Skeletal muscle cell (primary cell): ENCODE measurements at places on chromosomes 12 and 14.

- DNase-seq = peak; percentile 57
Measured at GRCh38 chr12:32502693-32503502, 103.5 kb downstream of the FGD4 start.

- no peak for DNase-seq
Measured at GRCh38 chr14:98200601-98201000, 1071.4 kb downstream of the BCL11B start.

DNA sequence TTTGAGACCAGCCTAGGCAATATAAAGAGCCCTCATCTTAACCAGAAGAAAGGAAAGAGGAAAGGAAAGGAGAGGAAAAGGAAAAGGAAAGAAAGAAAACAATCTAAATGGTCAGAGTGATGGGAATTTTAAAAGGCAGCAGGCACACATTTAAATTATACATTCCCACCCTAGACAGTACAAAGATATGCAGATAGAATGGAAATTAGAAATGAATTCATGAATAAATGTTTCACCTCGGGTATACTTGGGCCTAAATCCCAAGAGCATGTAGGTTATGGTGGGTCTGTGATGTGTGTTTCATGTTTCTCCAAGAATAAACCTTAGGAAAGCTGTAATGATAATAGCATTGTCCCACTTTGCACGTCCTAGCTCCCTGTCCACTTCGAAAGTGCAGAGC is 104.6 kb upstream of the SLCO1C1 start:
- DNase-seq = no peak

- DNase-seq = peak; percentile 75
Measured at GRCh38 chr14:70888681-70889175, 18.5 kb upstream of the PCNX1 start.

DNA sequence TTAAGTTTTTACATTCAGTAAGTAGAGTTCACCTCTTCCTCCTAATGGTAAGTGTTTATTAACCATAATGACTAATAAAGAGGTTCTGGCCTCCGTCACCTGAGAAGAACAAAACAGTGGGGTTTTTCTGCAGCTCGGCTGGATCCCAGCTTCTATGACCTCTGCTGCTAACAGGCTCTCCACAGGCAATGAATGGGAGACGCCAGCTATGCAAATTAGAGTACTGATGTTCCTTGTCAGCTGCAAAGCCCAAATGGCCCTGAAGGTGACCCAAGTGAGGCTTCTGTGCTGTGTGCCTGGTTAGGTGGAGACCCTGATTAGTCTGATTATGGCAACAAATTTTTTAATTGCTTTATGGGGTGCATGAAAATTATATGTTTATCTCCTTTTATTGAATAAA is 218.1 kb downstream of the APAF1 start:
- DNase-seq = no peak

- no peak for DNase-seq
Measured at GRCh38 chr12:74620921-74621320, 83.3 kb downstream of the ATXN7L3B start.

DNA sequence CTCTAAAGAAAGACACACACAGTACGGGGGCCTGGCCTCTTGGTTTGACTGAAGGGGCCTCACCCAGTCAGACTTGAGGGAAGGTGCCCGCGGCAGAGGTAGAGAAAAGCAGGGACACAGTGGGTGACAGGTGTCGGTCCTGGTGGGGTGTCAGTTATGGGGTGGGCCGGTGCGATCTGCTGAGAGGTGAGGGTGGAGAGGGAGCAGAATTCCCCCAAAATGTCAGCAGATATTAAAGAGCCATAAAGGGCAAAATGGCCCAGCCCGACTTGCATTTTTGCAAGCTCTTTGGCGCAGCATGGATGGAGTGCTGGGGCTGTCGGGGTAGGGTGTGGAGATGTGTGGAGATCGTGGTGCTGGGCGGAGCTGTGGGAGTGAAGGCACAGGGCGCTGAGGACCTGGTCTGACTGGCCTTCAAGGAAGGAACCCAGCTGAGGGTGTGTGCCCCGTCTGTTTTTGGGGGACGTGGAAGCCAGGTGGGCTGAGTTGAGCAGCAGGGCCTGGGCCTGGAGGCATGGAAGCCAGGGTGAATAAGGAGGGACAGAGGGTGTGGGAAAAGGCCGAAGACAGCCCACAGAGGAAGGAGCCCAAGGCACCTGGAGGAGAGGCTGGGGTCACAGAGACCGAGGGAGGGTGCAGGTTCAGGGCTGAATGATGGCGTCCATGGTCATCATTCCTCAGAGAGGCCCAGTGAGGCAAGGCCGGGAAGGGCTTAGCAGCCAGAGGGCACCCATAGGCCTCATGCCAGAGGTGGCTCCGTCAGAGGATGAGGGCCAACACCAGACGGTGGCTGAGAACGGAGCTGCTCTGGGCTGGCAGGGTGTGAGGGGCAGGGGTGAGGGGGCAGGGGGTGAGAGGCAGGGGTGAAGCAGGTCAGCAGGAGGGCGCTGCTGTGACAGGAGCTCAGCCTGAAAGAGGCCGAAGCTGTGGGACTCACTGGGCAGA is 48.2 kb upstream of the DYNC1H1 start:
- DNase-seq = no peak

DNA sequence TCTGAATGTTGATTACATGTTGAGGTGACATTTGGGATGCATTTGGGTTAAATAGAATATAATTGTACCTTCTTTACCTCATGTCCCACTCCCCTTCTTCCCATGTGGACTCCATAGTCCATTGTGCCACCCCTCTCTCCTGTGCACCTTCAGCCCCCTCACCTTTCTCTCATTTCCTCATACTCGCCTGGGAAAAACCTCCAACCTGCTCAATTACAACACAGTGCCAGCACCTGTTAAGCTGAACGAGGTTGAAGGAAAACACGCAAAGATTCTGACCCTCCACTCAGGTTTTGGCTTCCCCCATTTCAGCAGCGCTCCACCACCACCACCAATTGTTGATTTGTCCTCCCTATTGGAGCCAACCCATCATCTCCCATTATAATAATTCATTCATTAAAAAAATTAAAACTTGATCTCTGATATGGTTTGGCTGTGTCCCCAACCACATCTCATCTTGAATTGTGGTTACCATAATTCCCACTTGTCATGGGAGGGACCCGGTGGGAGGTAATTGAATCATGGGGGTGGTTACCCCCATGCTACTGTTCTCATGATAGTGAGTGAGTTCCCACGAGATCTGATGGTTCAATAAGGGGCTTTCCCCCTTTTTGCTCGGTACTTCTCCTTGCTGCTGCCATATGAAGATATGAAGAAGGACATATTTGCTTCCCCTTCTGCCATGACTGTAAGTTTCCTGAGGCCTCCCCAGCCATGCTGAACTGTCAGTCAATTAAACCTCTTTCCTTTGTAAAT is 33.7 kb upstream of the PPP2R5C start:
- DNase-seq = no peak

- no peak for DNase-seq
Measured at GRCh38 chr12:104138797-104139152, 765 bp upstream of the NFYB start.

GRCh38 chr12:133165776-133166175 is 15.5 kb upstream of the ZNF268 start:
- DNase-seq = no peak

- no peak for DNase-seq
Measured at GRCh38 chr12:92552412-92553108, 150.2 kb upstream of the PLEKHG7 start.

DNA sequence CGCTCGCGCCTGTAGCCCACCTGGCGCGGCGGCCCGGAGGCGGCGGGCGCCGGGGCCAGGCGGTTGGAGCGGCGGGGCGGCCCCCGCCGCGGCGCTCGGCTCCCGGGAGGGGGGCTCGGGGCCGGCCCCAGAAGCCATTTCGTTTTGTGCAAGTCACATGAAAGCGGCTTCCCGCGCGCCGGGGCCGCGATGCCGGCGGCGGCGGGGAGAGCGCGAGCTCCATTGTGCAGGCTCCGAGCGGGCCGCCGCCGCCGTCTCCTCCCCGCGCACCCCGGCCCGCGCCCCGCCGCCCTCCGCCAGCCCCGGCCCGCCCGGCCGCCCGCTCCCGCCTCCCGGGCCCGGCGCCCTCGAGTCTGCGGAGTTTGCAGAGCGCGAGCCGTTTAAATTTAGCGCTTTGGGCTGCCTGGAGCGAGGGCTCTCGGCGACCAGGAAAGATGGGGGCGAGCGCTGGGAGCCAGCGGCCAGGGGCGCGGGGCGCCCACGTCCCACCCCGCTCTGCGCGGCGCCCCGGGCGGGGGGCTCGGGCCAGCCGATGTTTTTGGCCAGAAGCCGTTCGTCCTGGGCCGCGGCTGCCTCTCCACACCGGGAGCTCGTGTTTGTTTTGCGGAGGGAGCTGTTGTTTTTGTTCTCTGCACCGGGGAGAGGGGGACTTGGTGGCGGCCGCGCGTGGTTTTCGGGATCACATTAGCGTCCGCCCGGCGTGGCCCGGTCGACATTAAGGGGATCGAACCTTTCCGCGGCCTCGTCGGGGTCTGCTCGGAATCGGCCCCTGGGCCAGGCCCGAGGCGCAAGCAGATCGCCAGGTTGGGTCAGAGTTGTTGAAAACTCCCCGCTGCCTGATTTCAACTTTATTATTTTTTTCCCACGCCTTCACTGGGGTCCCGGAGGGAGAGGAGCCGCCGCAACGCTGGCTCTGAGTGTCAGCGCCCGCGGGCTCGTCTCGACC is 982 bp downstream of the BCL7A start:
- no peak for DNase-seq

GRCh38 chr12:129378496-129378895 is 525.2 kb downstream of the GLT1D1 start:
- no peak for DNase-seq

DNA sequence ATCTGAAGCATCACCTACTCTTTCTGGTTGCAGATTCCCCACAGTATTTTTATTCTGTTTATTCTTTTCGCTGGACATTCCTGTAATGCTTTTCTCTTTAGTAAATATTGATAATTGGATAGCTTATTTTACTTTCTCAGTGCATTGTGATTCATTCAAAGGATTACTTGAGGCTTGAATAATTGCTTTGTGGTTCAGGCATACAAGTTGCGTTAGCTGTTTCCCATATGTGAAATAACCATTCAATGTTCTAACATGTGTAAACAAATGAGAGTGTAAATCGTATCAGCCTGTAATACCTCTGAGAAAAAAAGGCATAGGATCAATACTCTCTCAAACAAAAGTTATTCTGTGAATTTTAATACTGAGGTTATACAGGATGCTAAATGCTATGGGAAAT is 1004.2 kb upstream of the SEL1L start:
- DNase-seq = no peak
